ENCODE measurements at places on chromosomes 12 and 14. TPM values are rescaled to one million over a fixed set of nuclear protein-coding genes. Genes with fewer than 3 reads are reported as not detected.

Gene NID2
- total RNA-seq: 6.9 TPM

Gene RNASE4
- 2.2 TPM for total RNA-seq

Gene RNF212B
- not detected for total RNA-seq

Gene SLC5A8
- 2.8 TPM for total RNA-seq

Gene ADAM21
- not detected for total RNA-seq

Gene MAGOHB
- 31.0 TPM for total RNA-seq

Gene KLHL33
- total RNA-seq: under 0.01 TPM

Gene SERPINA9
- not detected for total RNA-seq

Gene CLECL1
- total RNA-seq: not detected

Gene NELL2
- total RNA-seq: 1,558 TPM

Gene VEZT
- total RNA-seq: 326 TPM

Gene KRT74
- not detected for total RNA-seq

Gene DAO
- total RNA-seq: not detected

Gene DHRS2
- not detected for total RNA-seq

Gene FAM90A1
- total RNA-seq: not detected

Gene CARMIL3
- 51.6 TPM for total RNA-seq
